HS-5 (cell line): ENCODE measurements at places on chromosomes 7 and 10.

DNA sequence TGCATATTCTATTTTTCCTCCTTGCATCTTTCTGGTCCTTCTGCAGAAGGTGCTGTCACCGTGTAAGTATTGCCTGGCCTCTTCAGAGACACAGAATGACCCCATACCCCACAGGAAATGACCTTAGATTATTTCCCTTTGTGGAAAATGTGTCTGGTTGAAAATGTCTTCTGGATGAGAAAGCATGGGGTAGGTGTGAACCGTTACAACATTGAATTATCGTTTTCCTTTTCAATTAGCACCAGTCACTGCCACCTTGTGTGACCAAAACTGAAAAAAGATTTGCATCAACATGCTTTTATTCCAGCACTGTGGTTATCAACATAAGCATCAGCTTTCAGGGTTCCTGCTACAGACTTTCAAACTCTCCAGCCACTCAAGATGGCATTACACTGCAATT is 58.0 kb upstream of the CELF2 start:
- no peak for DNase-seq

DNA sequence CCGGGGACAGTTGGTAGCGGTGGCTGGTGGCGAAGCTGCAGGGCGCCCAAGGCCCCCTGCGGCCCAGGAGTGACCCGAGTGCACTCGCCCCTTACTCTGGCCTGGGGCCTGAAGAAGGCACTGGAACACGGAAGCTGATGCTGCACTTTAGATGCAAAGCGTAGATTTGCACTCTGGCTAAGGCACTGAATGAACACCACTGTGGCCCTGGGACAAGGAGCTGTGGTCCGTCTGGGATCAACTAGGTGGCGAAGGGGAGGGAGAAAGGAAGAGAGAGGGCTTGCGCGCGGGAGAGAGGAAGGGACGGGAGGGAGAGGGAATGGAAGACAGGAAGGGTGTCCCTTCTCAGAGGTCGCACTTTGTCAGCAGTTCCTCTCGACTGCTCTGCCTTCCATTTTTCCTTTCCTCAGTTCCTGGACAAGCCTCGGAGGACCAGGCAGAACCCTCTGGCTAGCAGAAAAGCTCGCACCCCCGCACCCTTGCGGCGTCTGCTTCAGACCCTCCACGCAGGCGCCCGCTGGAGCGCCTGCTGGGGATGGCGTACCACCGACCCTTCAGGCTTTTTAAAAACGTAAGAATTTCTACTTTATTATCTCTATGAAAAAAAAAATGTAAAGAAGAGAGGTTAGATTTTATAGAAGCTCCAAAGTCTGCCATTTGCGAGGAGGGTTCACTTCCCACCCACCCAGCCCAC is 1.2 kb downstream of the FERD3L start:
- no peak for DNase-seq

GRCh38 chr10:104892879-104893617 is 252.0 kb downstream of the SORCS3 start:
- no peak for DNase-seq

DNA sequence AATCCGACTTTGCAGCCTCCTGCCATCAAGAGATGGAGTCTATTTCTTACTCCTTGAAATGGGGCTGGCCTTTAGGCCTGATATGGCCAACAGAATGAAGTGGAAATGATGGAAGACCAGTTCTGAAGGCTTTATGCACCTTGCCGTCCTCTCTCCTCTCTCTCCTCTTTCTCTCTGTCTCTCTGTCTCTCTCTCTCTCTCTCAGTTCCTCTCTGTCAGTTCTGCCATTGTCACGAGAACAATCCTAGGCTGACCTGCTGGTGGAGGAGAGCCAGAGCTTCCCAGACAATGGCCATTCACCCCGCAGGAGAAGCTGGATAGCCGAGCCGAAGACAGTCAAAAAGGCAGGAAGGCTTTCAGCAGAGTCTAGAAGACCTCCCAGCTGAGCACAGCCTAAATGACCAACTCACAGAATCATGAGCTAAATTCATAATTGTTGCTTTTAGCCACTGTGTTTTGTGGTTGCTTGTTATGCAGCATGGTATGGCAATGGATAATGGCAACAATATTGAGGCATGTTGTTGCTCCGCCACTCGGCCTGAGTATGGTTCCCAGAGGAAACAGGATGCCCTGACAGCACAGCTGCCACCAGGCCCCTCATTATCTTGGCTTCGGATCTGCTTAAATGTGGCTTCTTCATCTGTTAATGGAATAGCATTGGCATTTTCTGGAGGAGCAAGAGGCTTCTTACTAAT is 35.5 kb downstream of the FRMPD2 start:
- DNase-seq = no peak

GRCh38 chr7:29091715-29092114 is 54.6 kb downstream of the CPVL start:
- no peak for DNase-seq
